ENCODE measurements at places on chromosomes 13 and 19. TPM values are rescaled to one million over a fixed set of nuclear protein-coding genes. Genes with fewer than 3 reads are reported as not detected.
A peak's percentile ranks its signal among the peaks of the same experiment; 100 is the strongest.

- DNase-seq, result no peak
Measured at GRCh38 chr19:5150902-5151741, 182.2 kb downstream of the KDM4B start.

- peak; percentile 61 for DNase-seq
Measured at GRCh38 chr19:5987077-5987818, 9.3 kb upstream of the RANBP3 start.

- no peak for DNase-seq
Measured at GRCh38 chr13:30053939-30054338, 203.5 kb upstream of the UBL3 start.

- DNase-seq, result no peak
Measured at GRCh38 chr13:113164492-113164891, 6.0 kb downstream of the PROZ start.

- DNase-seq, result peak; percentile 83
Measured at GRCh38 chr19:869245-870177, 10.0 kb downstream of the CFD start.

- no peak for DNase-seq
Measured at GRCh38 chr13:46329624-46330023, 57.4 kb downstream of the RUBCNL start.

- no peak for DNase-seq
Measured at GRCh38 chr19:48396016-48396823, 2.8 kb downstream of the GRIN2D start.

DNA sequence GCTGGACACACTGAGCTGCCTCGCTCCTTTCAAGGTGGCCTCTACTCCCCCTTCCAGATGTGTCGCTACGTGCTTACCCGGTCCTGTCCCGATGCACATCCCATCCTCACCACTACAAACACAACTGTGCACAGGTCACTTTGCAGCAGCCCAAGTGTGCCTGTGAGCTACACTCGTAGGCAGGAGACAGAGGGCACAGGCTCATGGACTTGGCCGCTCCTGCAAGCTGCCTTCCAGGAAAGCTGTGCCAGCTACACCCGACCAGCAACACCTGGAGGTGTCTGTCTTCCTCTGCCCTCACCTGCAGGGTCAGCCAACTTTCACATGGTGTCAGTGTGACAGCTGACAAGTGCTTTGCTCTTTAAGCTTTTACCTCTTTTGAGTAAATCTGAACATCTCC is 15.4 kb downstream of the CARS2 start:
- DNase-seq, result no peak

DNA sequence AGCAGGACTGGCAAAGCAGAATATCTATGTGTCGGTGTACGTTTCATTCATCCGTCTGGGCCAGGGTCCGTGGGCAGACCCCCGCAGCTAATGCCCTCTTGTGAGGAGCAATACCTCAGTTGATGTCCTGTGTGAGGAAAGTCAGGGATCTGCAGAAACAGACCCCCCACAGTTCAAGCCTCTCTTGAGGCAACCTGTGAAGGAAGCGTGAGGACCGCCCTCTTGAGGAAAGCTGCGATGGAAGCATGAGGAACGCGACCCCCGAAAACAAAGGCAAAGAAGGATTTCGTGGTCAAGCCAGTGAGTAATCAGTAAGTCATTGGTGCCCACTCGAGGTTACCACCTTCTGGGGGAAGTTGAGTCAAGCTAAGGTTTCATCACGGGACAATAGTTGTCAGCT is 20.9 kb upstream of the ZNF83 start:
- DNase-seq, result no peak

GRCh38 chr13:97979051-97979450 is 25.6 kb downstream of the IPO5 start:
- no peak for DNase-seq

- DNase-seq, result no peak
Measured at GRCh38 chr13:49443357-49443703, 534 bp downstream of the CAB39L start.

- DNase-seq, result no peak
Measured at GRCh38 chr13:51632591-51633362, 48.5 kb downstream of the WDFY2 start.

- DNase-seq, result no peak
Measured at GRCh38 chr19:51607077-51607476, 23.1 kb downstream of the SIGLEC5 start.

GRCh38 chr13:111022886-111023285 is 92.2 kb upstream of the ARHGEF7 start:
- peak; percentile 70 for DNase-seq

- no peak for DNase-seq
Measured at GRCh38 chr13:104871456-104871855, 1664.0 kb downstream of the EFNB2 start.

- DNase-seq, result no peak
Measured at GRCh38 chr19:3506384-3507340, 551 bp downstream of the FZR1 start.

GRCh38 chr13:47215736-47216135 is 318.9 kb upstream of the HTR2A start:
- peak; percentile 97 for DNase-seq

DNA sequence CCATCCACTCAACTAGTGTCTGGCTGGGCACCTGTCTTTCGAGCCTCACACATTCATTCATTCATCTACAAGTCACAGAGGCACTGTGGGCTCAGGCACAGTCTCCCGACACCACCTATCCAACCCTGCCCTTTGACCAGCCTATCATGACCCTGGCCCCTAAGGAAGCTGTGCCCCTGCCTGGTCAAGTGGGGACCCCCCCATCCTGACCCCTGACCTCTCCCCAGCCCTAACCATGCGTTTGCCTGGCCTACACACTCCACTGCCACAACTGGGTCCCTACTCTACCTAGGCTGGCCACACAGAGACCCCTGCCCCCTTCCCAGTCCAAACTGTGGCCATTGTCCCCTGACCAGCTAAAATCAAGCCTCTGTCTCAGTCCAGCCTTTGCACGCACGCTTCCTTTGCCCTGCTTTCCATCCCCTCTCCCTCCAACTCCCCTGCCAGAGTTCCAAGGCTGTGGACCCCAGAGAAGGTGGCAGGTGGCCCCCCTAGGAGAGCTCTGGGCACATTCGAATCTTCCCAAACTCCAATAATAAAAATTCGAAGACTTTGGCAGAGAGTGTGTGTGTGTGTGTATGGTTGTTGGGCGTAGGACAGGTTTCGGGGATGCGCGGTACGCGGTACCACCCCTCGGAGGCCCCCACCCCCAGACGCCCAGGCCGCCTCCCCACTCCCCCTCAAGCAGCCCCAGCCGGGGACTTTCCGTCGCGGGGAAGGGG is 404 bp upstream of the IL27RA start:
- no peak for DNase-seq

- DNase-seq, result peak; percentile 11
Measured at GRCh38 chr13:25085125-25085742, 10.7 kb upstream of the PABPC3 start.

DNA sequence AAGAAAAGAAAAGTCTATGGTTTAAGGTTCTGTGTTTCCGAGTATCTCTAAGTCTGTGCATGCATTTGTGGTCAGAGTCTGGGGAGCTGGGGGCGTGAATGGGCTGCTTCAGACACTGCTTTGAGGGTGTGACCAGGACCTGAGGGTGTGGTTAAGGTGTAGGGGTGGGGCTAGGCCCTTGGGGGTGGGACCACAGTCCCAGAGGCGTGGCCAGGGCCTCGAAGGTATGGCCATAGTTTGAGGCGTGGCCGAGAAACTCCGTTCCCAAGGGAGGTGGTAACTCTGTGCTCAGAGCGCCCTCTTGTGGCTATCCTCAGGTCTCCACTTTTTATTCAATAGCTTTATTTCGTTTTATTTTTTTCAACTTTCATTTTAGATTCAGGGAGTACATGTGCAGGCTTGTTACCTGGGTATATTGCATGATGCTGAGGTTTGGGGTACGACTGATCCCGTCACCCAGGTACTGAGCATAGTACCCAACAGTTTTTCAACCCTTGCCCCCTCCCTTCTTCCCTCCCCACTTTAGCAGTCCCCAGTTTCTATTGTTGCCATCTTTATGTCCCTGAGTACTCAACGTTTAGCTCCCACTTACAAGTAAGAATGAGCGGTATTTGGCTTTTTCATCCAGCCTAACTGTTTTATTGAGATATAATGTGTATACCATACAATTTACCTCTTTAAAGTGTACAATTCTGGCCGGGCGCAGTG is 7.0 kb upstream of the CBLC start:
- DNase-seq, result peak; percentile 83

DNA sequence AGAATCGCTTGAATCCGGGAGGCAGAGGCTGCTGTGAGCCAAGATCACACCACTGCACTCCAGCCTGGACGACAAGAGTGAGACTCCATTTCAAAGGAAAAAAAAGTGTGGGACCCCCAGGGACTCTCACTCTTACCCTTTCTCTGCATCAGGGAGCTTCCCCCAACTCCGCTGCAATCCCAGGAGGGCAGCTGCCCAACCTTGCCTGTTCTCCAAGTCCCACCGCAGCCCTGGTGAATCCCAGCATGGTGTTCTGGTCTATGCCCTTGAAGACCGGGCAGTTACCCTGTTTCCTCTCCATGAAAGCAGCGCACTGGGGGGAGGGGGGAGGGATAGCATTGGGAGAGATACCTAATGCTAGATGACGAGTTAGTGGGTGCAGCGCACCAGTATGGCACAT is 35.7 kb upstream of the DPRX start:
- DNase-seq, result no peak

DNA sequence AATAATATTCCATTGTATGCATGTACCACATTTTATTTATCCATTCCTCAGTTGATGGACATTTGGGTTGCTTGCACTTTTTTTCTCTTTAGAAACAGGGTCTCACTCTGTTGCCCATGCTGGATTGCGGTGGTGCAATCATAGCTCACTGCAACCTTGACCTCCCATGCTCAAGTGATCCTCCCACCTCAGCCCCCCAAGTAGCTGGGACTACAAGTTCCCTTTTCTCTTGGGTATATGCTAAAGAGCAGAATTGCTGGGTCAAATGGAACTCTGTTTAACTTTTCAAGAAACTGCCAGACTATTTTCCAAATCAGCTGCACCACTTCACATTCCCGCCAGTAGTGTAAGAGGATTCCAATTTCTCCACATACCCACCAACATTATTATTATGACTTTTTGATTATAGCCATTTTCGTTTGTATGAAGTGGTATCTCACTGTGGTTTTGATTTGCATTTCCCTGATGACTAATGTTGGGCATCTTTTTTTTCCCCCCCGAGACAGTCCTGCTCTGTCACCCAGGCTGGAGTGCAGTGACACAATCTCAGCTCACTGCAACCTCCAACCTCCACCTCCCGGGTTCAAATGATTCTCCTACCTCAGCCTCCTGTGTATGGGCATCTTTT is 7.6 kb upstream of the IPO5 start:
- DNase-seq, result peak; percentile 52

- DNase-seq, result peak; percentile 34
Measured at GRCh38 chr13:99796175-99796819, 175.3 kb downstream of the ZIC5 start.

The TTC9B gene
- 0.73 TPM for total RNA-seq

The SLITRK1 gene
- total RNA-seq, result not detected

The VAV1 gene
- total RNA-seq, result not detected

The DCLK1 gene
- total RNA-seq, result 5.2 TPM

The ZNF320 gene
- total RNA-seq, result 1.1 TPM

The SHANK1 gene
- 10.5 TPM for total RNA-seq

The COQ8B gene
- total RNA-seq, result 24.2 TPM

The ZNF20 gene
- 3.0 TPM for total RNA-seq

The KCNJ14 gene
- total RNA-seq, result 0.79 TPM

The SSC5D gene
- 0.07 TPM for total RNA-seq

The CABP5 gene
- total RNA-seq, result not detected

The IZUMO2 gene
- total RNA-seq, result not detected
